ENCODE measurements at places on chromosomes 12 and 14. TPM values are rescaled to one million over a fixed set of nuclear protein-coding genes. Genes with fewer than 3 reads are reported as not detected.

DDN gene
- 5.5 TPM for total RNA-seq

DNA sequence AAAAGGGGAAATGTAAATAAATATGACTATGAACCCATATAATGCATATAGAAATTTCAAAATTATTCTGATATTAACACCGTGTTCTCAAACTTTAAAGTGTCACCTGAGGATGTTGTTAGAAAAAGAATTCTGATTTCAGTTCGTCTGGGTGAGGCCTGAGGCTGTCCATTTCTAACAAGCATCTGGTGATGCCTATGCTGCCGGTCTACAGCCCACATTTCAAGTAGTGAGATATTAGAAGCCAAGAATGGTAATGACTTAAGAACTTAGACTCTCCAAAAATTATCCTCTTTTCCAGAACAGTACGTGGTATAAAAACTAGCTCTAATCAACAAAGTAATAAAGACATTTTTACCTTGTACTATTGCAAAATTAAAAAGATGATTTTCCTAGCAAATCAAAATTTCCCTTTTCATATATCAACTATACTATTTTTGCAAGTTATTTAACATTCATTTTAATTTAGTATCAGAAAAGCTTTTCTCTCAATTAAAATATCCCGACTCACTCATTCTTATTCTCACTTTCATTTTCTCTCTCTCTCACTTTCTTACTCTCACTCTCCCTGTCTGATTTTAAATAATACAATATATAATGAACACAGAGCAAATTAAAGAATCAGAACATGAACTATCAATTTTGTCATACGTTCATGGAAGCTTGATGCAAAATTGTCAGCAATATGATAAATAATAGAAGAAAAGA, 35.0 kb downstream of the PIK3C2G start:
- no peak overlapping the region for H3K27ac ChIP-seq
- no peaks in the 10 kb centered on the region for H3K36me3 ChIP-seq
- H3K27me3 ChIP-seq = no peaks in the 10 kb centered on the region
- no peak for DNase-seq

- no peaks in the 10 kb centered on the region for H3K4me1 ChIP-seq
- H3K36me3 ChIP-seq = no peaks in the 10 kb centered on the region
- no peak overlapping the region for H3K27ac ChIP-seq
- no peak for DNase-seq
- H3K4me3 ChIP-seq = no peak overlapping the region
Observed at GRCh38 chr12:81325086-81325485, 247.2 kb downstream of the ACSS3 start.

DNA sequence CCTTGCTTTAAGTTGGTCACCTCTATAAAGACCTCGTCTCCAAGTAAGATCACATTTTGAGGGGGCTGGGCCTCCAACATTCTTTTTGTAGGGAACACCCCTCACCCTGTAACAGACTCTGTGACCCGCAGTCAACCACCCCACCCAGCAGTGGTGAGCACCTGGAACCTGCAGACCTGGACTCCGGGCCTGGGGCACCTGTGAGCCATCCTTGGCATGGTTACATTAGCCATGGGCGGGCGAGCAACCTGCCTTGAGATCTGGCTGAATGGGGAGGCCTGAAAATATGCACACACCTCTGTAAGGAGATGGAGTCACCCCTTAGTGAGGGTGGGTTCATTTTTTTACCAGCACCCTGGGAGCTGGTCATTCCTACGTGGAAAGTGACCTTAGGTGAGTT, 95.3 kb downstream of the RIMBP2 start:
- H3K4me3 ChIP-seq = no peak overlapping the region
- no peaks in the 10 kb centered on the region for H3K36me3 ChIP-seq
- H3K4me1 ChIP-seq = no peaks in the 10 kb centered on the region
- no peak overlapping the region for H3K27ac ChIP-seq
- no peaks in the 10 kb centered on the region for H3K27me3 ChIP-seq

- no peaks in the 10 kb centered on the region for H3K27me3 ChIP-seq
- no peak overlapping the region for H3K4me3 ChIP-seq
- H3K27ac ChIP-seq = no peak overlapping the region
- no peak for DNase-seq
Observed at GRCh38 chr14:101884934-101885576, 79.3 kb upstream of the DYNC1H1 start.
